HS-5 (cell line): ENCODE measurements at places on chromosomes 12 and 14.

DNA sequence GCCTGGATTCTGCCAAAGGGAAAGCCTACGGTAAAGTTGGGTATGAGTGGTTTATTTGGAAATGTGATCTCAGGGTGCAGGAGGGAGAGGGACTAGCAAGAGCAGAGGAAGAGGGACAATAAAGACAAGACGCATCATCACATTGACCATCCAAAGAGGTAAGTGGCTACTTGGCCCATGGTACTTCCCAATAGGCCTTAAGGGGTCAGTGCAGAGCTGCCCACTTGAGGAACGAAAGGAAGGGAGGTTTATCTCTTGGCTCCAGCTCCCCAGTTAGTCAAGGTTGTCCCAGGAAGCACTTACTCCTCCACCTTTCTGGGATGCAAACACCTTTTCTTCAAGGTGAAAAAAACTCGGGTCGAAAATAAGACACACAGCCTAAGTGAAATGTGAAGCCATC is 323.9 kb downstream of the TMEM132D start:
- no peak for DNase-seq

DNA sequence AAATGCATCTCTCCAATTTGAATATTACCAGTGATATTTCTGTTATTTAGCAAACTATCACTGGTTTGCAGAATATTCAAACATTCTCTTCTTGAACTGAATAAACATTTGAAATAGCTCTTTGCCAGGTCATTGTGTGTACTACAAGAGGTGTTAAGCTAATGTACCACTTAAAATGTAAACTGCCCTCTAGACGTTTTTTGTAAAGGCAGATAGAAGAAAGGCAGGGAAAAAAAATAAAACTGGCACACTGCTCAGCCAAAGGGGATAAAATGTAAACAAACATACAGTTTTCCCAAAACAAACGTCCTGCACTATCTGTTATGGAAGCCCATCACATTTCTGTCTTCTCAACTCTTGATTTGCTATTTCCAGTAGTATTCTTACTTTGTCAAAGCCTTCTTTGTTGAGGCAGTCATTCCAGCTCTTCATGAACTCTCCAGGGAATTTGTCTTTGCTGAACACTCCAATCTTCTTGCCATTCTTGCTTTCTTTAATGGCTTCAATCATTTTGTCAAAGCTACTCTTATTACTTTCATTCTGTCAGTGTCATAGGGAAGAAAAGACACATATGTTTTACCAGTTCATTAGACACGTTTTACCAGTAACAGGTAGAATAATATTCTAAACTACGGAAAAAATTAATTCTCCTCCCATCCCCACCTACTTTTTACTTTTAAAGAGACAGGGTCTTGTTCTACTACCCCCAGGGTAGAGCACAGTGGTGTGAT is 13.7 kb downstream of the SUPT16H start:
- no peak for DNase-seq

- no peak for DNase-seq
Observed at GRCh38 chr14:54590481-54590880, 23.6 kb downstream of the SAMD4A start.

DNA sequence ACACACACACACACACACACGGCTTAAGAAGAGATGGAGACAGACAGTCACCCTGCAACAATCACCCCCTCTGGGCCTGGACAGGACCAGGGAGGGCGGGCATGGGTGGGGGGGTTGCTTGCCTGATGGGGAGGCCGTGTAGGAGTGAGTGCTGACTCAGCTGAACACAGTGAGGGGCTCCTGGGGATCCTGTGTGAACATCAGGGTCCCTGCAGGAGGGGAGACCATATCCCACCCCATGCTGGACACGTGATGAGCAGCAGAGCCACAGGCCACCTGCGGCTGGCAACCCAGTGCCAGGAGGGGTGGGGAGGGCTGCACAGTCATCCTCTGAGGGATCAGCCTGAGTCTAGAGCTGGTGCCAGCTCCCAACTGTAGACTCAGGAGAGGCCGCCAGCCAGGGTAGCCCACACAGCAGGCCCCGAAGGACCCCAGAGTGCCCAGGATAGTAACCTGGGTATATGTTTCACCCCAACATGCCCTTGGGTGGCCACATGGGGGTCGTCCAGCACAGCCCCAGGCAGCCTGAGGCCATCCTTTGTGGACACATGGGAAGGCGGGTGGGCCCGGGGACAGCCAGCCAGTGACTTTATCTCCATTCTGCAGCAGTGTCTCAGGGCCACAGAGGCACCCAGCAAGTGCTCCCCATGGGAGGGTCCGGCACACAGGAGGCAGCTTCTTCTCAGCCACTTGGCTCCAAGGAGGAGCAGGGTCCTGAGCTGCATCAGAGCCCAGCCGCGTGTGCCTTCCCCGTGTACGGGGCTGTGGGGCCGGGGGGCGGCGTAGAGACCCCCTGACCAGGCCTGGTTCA is 73.7 kb upstream of the SFSWAP start:
- DNase-seq, result no peak
